ENCODE measurements at places on chromosomes 12 and 14.

- peak; percentile 36 for DNase-seq
These were observed 26.9 kb downstream of the ZFC3H1 start for GRCh38 chr12:71636704-71637115.

DNA sequence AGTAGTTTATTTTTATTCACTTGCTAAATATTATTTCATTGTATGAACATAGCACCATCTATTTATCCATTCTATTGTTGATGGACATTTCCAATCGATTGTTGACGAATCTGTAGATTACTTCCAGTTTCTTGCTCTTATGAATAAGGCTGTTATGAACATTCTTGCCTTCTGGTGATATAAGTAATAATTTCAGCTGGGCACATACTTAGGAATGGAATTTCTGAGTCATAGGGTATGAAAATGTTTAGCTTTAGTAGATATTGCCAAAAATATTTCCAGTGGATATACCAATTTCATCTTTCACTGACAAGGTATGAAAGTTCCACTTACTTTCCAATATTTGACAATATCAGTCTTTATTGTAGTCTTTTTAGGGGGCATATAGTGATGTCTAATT, 468.5 kb downstream of the ETNK1 start:
- no peak for DNase-seq

DNA sequence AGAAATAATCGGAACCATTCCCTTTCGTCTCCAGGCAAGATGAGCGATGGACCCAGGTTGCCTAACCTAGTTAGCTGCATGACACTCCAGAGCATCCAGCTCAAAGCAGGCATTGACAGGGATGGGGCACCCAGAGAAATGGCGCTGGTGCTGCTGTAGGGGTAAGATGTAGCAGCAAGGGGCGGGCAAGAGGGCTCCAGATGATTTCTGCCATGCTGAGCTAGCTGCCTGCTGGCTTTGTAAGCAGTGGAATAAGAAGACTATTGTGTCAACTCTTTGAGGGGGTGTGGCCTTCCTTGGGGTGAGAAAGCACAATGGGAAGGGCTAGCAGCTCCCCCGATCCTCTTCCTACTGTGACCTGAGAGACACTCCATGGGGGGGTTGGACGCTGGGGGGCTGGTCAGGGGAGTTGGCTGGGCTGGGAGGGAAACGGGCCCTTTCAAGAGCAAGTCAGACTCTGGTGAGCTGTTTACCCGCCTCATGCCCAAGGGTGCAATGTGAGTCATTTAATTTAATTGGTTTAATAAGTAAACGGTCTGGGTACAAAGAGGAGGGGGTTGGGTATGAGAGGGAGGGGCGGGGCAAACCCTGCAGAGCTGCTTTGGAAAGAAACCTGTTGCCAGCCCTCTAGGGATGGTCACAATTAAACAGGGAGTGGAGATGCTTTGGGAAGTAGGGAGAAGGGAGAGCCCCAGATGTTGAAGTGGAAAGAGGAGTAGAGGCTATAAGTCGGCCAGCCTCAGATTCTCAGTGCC, 50.5 kb downstream of the B4GALNT3 start:
- no peak for DNase-seq

GRCh38 chr12:64407342-64408223, 3.4 kb downstream of the XPOT start:
- no peak for DNase-seq

- no peak for DNase-seq
These were observed 71.5 kb upstream of the MDM1 start for GRCh38 chr12:68403711-68404110.

GRCh38 chr14:23449314-23449713, 13.9 kb upstream of the MYH7 start:
- no peak for DNase-seq

DNA sequence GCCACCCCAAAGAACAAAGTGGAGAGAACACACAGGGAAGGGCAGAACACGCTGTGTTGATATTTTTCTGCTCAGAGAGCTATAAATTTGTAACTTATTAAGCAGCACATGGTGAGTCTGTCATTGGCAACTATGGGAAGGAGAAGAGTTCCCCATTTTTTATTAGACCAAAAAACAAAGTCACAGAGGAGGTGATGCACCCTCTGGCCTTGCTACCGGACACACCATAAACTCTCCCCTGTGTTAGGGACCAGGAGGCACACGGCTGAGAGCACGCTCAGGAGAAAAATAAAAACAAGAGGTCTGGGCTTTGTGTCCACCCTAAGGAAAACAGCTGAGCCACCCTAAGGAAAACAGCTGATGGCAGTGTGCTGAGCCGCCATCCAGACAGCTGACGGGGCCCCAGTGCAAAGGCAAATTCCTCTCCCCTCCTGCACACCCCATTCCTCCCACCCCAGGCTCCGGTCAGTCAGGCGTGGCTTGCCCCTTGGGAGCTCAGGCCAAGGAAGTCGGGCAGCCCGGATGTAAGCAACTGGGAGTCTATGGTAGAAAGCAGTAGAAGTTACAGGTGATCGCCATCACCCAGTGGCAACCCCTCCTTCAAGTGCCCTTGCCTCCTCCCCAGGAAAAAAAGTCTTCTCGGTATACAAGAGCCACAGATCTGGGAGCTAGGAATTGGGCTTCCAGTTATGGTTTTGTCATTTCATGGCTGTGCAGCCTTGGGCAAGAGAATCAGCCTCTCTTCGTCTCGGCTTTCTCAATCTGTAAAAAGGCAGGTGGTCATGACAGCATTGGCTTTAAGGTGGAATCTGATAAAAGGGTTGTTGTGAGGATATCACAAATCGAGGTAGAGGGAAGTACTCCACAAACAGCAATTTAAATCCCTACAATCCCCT, 2.4 kb downstream of the PXN start:
- DNase-seq: no peak

DNA sequence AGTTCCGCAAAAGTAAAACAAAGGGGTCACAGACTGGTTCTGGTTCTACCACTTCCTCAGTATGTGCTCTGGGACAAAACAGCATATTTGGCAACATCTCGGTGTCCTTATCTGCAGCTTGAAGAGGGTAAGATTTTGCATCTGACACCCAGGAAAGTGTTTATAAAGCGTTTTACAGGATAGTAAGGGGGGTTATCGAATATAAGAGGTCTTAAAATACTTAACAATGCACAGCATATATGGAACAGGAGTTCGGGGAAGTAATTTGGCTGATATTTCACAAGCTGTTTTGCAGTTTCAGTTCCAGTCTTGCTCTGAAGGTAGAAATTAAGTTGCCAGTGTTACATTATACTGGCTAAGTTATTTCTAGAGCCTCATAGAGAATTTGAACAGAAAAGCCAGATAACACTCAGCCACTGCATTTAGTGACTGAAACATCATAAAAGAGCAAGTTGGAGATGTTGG, 904 bp upstream of the MAP4K5 start:
- no peak for DNase-seq

- no peak for DNase-seq
These were observed 157.3 kb downstream of the AEBP2 start for GRCh38 chr12:19596434-19597166.

DNA sequence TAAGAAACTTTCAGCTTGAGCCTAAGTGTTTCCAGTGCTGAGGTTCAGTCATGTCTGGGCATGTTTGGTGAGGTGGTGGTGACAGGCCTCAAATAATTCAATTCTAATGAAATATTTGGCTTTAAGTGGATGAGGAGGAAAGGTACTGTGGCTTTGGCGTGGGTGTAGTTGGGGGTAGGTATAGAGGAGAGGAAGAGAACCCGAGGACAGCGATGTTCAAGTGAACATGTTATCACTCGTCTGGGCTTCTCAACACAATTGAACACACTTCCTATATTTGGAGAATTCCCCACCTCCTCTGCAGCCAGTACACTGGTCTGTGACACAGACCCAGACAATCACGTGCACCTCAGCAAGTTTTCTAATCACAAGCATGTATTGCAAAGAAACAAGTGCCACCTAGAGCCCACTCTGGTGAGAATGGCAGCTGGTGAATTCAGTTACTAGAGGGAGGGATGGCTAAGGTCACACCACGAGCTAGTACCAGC, 53.0 kb downstream of the IFNG-AS1 start:
- no peak for DNase-seq

GRCh38 chr12:18981732-18982131, 147.8 kb upstream of the PLEKHA5 start:
- DNase-seq: no peak

DNA sequence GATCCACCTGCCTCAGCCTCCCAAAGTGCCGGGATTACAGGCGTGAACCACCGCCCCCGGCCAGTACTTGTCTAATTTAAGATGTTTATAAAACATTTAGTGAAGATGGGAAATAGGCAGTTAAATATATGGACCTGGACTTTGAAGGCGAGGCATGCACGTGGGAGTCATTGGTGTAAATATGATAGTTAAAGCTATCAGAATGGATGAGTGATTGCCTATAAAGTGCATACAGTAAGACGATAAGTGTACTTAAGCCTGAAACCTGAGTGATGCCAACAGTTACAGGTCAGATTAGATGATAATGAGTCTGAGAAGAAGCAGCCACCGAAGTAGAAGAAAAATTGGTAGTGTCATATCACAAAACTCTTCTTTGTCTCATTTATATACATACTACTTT, 11.5 kb downstream of the RAD51B start:
- no peak for DNase-seq

GRCh38 chr12:108268397-108268796, 70.7 kb downstream of the CMKLR1 start:
- DNase-seq: no peak

GRCh38 chr12:2288875-2289274, 236.1 kb downstream of the CACNA1C start:
- no peak for DNase-seq

DNA sequence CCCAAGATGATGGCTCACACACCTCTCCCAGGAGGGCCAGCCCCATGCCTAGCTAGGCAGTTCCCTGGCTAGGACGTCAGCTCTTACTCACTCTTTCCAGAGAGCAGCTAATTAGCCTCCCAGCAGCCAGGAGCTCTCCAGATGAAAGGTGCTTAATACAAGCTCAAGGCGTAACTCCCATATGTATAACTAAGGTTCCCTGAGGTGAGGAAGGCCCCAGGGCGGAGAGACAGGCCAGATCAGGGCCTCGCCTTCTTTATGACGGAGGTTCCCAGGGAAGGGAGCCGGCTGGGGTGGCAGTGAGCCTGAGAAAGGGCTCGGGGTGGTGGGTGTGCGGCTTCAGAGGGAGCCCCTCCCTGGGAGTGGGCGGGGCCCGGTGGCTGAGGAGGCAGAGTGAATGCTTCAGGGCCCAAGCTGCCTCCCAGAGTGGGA, 26.4 kb upstream of the ZFP36L1 start:
- DNase-seq: no peak

DNA sequence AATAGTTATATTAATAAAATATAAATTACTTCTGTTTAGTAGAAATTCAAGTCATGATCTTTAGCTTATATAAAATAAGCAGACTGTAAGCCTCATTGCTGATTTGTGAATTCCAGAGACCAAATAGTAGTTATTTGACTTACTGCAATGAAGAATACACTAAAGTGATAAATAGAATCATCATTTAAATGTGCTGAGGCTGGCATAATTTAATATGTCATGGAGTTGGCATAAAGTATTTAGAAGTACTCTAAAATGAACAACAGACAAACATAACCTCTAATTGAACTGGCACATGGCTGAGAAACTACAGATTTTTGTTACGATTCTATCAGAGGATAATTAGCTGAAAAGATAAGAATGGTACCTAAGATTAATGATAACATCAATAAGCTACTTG, 45.7 kb upstream of the TRHDE start:
- DNase-seq: no peak

DNA sequence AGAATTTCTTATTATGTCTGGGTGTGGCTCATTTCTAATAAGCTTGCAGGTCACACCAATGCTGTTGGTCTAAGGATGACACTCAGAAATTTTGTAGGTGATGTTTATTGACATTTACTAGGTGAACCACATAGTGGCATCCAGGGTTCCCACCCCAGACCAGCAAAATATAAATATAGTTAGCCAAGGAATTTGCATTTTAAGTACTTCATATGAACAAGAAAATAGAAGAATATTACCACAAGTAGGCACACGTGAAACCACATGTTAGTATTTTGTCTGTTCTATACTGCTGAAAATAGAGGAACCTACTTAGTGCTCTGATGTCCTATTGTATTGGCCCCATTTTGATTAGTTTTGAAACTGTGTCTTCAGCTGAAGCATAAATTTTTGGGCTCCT, 71.1 kb downstream of the USP15 start:
- no peak for DNase-seq

DNA sequence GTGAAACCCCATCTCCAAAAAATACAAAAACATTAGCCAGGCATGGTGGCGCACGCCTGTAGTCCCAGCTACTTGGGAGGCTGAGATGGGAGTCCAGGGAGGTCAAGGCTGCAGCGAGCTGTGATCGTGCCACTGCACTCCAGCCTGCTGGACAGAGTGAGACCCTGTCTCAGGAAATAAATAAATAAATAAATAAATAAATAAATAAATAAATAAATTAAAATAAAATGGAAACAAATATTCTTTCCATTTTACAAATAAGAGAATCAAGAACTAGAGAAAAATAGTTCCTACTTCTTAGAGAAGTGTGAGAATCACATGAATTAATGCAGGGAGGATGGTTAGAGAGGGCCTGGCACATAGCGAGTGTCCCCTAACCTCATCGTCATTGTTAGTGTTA, 53.7 kb downstream of the C12orf75 start:
- no peak for DNase-seq

GRCh38 chr12:90013409-90013808, 304.8 kb upstream of the ATP2B1 start:
- no peak for DNase-seq

DNA sequence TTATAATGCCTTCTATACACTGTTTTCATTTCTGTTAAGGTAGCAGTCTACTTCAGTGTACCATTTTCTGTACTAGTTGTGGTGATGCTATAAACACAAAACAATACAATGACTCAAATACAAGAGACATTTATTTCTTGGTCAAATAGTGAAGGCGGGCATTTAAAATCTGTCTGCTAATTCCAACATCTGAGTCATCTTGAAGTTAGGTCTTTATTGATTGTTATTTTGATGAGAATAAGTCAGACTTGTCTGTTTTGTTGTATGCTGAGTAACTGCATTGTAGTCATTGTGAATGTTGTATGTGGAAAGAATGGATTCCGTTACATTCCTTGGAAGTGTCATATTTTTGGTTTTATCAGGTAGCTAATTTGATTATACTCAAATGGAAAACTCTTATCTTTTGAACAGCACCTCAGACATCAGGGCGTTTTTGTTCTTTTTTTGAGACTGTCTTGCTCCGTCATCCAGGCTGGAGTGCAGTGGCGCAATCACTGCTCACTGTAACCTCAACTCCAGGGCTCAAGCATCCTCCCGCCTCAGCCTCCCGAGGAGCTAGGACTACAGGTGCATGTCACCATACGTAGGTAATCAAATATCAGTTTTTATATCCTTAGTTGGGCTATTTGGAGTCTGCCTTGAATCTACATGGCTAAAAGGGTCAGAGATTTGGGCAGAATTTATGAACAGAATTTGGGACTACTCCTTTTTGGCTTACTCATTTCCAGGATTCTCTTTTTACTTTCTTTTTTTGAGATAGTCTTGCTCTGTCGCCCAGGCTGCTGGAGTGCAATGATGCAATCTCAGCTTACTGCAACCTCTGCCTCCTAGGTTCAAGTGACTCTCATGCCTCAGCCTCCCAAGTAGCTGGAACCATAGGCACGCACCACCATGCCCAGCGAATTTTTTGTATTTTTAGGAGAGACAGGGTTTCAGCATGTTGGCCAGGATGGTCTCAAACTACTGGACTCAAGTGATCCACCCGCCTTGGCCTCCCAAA, 56.8 kb downstream of the PAPLN start:
- no peak for DNase-seq

GRCh38 chr14:85342858-85343607, 186.9 kb upstream of the FLRT2 start:
- DNase-seq: no peak

- no peak for DNase-seq
These were observed 84.8 kb downstream of the NRXN3 start for GRCh38 chr14:78254911-78255461.

GRCh38 chr12:123471374-123472068, 13.6 kb downstream of the SNRNP35 start:
- DNase-seq: no peak
